ENCODE measurements at places on chromosomes 7 and 10.

DNA sequence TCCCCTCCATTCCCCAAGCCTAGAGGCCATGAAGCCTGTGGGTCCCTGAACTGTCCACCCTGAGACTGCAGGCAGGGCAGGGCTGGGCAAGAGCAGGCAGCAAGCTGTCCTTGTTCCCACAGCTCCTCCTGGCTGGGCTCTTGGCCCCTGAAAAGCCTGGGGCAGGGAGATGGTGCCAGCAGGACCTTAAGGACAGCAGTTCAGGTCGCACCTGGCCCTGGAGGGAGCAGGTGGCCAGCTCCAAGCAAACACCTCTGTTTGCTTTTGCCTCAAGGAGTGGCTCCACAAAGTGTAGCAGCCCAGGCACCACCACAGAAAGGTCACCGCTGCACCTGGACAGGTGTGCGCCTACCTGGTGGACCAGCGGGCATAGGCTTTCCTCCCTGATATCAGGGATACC, 5.2 kb downstream of the RET start:
- DNase-seq, result no peak

GRCh38 chr7:83011954-83012353, 150.7 kb downstream of the PCLO start:
- DNase-seq, result no peak

DNA sequence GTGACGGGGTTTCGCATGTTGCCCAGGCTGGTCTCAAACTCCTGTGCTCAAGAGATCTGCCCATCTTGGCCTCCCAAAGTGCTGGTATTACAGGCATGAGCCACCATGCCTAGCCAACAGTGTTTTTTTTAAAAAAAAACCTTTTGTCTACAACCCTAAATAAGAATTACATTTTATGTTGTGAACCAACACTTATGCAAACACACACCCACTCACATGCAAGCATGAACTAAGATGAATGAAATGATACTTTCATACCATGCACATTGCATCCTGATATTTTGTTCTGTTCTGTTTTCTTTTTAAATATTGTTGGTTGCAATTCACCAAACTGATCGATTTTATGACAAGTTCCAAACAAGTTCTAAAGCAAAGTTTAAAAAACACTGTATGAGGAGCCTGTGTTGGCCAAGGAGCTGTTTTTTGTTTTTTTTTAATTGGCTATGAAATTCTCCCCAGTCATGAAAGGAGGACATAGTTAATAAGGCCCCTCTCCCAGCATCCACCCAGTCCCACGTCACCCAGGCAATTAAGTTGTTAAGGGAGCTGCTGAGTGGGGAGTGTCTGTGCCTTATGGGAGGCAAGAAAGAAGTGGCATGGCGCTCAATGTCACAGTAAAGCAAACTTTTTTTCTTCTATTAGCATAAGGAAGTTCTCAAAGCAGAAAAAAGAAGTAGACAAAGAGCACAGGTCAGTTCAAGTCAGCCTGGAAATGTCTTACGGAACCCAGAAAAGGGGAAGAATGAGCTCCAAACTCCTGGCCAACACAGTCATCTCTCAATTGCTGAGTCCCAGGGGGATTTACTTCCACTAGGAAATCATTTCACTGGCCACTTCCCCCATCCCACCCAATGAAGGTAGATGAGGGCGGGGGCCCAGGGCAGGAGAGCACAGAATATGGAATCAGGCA, 50.1 kb downstream of the NOD1 start:
- no peak for DNase-seq

GRCh38 chr7:17355050-17355449, 56.6 kb downstream of the AHR start:
- no peak for DNase-seq

DNA sequence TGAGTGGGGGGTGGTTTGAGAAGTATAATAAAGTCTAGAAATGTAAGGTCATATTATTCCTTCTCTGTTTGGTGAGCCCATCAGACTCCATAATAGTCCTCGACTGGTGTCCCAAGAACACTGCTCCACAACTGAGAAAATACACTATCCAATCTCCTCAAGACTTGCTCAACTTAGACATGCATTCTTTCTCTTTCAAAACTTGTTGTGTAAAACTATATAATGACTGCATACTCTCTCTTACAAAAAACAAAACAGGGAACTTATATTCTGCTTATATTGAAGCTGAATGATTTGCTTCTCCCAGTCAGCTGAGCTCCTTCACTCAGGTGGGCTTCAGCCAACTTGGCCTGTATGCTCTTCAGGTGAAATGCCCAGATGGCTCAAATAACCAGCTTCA, 204.7 kb downstream of the ZNF365 start:
- no peak for DNase-seq

- DNase-seq, result no peak
Observed at GRCh38 chr7:130490888-130491804, 739 bp upstream of the MEST start.

Data from HCT116 (cell line).